ENCODE measurements at places on chromosomes 1 and 21.

DNA sequence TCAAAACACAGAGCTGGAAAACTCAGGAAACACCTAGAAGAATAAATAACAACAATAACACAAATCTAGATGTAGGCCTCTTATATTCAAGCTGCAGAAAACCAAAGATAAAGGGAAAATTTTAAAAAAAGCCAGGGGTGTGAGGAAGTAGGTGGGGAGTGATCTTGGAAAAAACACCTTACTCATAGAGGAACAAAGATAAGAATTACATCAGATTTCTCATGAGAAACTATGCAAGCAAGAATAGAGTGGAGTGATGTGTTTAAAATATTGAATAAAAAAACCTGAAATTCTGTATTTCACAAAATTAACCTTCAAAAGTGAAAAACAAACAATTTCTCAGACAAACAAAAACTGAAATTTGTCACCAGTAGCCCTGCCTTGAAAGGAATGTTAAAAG is 265.5 kb upstream of the RGS18 start:
- DNase-seq: no peak

GRCh38 chr1:85313888-85314696 is 37.7 kb upstream of the BCL10 start:
- DNase-seq: no peak

- no peak for DNase-seq
These were observed 2.6 kb upstream of the PADI2 start for GRCh38 chr1:17121881-17122280.

GRCh38 chr1:110533230-110533629 is 14.3 kb upstream of the KCNA10 start:
- DNase-seq: no peak

- no peak for DNase-seq
These were observed 108.5 kb upstream of the SERTAD4 start for GRCh38 chr1:210123924-210124589.

GRCh38 chr1:111241797-111242196 is 14.3 kb downstream of the CHI3L2 start:
- DNase-seq: no peak

GRCh38 chr1:199273837-199274379 is 635.1 kb downstream of the PTPRC start:
- DNase-seq: peak; percentile 39

DNA sequence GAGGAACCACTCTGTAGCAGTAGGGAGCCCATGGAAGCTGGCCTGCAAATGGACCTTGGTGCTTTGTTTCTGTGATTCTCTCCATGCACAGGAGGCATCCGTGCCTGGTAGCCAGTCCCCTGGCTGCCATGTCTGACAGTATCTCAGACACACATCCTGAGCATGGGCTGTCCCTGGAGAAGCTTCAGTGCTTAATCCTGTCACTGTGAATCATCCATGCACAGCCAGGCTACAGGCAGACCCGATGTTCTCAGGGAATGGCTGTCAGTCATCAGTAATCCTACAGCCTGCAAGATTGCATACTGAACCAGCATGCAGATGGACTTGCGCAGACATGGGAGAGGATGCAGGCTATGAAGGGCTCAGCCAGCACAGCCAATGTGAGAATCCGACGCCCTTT is 606.3 kb upstream of the PLXNA2 start:
- no peak for DNase-seq

DNA sequence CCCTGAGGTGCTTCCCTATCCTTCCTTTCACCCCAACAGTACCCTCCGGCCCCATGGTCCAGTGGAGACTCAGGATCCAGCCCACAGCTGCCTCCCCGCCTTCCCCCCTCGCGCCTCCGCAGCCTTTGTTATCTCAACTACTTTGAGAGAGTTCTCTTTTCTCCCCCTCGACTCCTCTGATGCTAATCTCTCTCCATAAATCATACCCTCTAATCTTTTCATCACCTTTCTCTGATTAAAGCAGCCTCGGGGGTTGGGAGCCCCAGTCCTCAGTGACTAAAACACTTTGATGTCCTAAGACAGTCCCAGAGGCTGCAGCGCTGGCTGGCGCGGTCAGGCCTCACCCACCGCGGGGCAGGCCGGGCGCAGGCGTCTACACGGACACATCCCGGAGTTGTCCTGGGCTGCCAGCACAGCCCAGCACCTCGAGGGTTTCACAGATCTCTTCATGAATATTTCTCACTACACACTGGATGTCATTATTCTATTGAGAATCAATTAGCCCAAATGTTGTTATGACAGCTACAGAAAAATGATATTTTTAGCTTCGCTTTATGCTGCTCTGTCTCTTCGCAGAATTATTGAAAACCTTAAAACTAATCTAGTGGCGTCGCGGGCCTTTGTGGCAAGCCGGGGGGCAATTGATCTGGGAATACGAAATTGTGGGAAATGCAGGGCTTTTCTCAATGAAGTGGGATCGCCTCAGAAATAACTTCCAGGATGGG is 289.5 kb downstream of the RRAGC start:
- DNase-seq: no peak

DNA sequence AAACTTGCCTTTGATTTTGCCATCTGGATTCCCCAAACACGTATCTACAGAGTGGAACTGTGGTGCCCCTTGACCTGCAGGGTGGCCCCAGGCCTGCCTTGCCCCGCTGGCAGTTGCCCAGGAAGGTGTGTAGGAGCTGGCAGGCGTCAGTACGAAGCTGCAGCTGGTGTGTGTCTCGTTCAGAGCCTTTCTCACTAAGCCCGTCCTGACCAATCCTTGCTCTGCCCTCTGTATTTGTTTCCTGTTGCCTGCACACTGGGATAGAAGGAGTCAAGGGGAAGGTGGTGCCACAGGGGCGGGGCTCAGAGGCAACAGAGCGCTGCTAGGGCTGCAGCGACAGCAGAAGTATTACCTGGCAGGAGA is 5.2 kb upstream of the VSIG8 start:
- DNase-seq: no peak

DNA sequence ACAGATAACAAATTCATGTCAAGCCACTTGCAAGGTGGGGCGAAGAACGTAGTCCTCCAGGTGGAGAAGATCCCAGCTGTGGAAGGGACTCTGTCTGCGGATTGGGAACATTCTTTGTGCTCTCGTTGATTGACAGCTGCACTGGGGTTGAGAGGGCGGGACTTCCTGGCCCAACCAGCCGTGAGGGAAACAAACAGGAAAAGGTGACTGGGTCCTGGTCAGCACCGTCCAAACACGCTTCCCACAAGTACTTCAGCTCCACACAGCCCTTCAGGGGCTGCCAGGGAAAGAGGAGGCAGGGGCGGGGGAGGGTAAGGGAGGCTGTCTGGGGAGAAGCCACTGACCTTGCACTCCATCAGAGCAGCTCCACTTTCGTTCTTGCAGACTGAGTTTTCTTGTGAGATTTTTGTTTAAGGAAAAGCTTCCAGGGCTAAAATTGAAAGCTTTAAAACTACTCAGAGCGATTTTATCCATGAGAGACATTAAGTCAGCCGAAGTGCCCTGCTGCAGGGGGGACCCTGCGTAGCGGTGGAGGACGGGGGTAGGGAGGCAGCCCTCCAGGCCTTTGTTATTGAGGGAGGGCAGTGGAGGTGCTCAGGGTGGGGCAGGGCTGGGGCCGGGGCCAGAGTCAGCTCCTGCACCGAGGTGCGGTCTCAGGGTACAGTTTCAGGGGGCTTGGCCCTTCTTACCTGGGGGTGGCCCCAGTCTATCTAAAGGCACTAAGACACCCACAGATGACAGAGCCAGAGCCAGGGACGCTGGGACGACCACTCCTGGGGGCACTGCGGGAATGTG is 21.6 kb upstream of the STUM start:
- no peak for DNase-seq

- DNase-seq: no peak
These were observed 435.5 kb downstream of the SIPA1L2 start for GRCh38 chr1:232194424-232194823.

DNA sequence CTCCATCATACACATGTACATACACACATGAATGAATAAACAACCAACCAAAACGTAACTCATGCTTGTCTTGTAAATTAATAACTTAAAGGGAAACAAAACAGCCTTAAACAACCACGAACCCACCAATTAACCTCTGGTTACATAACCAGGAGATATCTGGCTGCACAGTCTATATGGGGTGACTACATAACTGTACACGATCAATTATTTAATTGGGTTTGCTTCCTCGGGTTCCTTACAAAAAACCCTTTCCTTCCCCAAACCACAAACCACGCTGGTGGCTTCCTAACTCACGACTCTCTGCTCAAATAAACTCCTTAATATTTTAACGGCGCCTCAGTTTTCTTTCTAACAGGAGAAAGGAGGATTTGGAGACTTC is 744 bp downstream of the ZNF670 start:
- no peak for DNase-seq

GRCh38 chr21:45391743-45392572 is 13.0 kb upstream of the COL18A1 start:
- no peak for DNase-seq

DNA sequence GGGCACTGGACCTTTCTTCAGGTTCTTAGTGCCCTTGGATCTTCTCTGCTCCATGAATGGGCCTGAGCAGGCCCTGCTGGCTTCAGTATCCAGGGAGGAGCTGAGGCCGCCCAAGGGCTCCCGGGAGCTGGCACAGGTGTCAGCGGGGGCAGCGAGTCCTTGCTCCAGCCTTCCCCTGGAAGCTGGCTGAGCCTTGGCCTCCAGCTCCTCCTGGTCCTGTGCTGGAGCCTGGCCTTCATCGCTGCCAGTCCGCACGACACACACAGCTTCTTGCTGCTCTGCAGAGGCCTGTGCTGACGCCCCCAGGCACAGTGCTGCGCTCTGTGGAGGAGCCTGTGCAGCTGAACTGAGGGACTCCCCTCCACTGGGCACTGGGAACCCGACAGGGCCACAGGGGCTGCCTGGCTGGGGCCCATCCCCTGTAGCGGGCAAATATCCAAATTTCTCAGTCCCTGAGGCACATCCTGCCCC is 1.7 kb downstream of the SPOCD1 start:
- no peak for DNase-seq

- no peak for DNase-seq
These were observed 51.0 kb upstream of the ERRFI1 start for GRCh38 chr1:8077120-8077573.

- DNase-seq: no peak
These were observed 32.3 kb downstream of the LRRC8B start for GRCh38 chr1:89556726-89557444.

- no peak for DNase-seq
These were observed 10.7 kb downstream of the LRIF1 start for GRCh38 chr1:110953031-110953430.

DNA sequence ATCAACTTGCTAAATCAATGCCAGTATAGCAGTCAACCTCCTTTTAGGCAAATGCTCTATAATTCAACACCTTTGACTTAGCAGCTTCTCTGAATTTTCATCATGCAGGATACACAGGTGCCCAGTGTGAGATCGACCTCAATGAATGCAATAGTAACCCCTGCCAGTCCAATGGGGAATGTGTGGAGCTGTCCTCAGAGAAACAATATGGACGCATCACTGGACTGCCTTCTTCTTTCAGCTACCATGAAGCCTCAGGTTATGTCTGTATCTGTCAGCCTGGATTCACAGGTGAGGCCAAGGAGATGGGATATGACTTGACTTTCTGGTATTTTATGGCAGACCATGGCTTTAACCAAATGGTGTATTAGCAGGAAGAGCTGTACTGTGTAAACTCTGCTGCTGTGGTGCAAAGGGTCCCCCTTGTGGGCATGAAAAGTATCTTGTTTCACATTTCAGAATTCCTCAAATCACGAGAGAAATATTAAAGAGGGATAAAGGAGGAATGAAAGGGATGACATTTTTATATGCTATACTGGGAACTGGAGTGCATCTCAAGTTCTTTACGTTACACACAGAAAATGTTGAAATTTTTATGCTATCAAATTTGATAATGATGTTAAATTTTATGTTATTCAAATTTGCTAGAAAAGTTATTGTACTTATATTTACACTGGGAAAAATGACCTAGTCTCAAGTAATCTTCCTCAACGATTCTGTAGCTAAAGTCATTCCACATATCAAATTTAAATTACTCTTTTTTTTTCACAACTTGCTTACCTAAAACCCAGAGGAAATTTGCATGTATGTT is 88.9 kb downstream of the CRB1 start:
- DNase-seq: peak; percentile 28

DNA sequence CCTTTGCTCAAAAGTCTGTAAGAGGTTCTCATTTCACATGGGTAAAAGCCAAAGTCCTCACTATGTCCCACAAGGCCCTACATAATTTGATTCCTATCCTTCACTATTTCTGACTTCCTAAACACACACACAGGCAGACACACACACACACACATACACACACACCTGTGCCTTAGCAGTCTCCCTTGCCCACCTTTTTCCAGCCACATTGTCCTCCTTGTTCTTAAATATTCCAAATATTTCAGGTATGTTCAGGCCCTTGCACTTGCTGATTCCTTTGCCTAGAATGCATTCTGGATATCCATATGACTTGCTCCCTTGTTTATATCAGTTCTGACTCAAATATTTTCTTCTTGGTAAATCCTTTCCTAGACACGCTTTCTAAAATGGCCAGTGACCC is 54.6 kb downstream of the NTNG1 start:
- DNase-seq: no peak

DNA sequence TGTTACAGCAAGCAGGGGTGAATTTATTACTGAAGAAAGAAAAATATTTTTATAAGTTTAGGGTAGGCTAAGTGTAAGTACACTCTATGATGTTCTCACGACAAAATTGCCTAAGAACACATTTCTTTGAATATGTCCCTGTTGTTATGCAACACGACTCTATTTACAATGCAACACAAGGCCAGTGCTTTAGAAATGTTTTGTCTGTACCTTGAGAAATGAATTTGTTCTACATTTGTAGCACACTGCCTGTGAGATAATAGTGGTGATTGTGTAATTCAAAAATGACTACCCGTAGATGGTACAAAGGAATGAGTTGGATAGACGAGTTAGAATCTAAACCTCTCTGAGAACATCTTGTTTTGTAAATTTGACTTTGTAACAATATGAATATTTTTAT is 63.7 kb upstream of the IGSF5 start:
- no peak for DNase-seq

DNA sequence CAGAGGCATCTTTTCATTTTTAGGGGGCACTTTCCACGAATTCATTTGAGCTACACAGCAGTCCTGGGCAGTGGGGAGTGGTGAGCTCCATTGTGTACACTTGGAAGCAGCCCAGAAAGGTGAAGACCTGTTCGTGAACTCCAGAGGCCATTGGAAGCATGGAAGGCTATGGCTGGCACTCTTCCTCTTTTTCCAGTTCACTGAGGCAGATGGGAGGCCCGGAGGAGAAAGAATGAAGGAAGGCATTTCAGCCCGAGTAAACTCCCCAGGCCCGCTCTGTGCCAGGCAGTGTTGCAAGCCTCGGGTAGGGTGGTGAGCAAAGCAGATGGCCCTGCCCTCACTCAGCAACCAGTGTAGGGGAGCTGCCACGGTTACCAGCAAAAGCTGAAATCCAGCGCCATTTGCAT is 673 bp upstream of the DHCR24 start:
- DNase-seq: no peak

GRCh38 chr1:37671261-37671660 is 21.1 kb upstream of the CDCA8 start:
- no peak for DNase-seq
